Skin of body (tissue), 3 donors: ENCODE measurements at places on chromosomes 6 and 20. TPM values are rescaled to one million over a fixed set of nuclear protein-coding genes. Genes with fewer than 3 reads are reported as not detected.

GRCh38 chr6:33433544-33434191, 13.8 kb downstream of the SYNGAP1 start:
- no peak for DNase-seq

DNA sequence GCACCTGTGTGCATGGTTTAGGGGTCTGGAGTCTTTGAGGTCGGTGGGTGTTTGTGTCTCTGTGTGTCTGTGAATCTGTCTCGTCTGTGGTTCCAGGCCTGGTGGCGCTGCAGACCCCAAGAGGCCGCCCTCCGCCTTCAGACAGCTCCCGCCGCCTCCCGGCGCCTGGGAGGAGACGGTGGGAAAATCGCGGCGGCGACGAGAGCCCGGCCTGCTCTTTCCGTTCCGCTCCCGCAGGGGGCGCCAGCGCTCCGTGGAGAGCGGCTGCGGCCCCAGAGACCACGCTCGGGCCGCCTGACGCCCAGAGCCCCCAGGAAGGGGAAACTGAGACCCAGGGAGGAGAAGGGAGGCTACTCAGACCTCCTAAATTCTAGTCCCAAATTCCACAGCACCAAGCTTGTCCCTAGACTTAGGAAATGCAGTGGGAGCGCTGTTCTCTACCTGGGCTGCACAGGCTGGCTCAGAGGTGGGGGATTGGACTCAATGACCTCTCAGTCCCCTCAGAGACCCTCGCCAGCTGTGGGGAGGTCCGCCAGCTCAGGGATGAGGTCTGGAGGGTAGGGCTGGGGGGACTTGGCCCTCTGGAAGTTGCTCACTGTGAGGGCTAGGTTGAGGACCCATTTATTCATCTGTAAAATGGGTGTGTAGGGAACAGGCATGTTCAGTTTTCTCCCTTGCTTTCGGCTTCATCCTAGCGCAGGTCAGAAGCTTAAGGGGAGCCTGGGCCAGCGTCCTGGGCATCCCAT, 36.9 kb upstream of the BLCAP start:
- DNase-seq = no peak

DNA sequence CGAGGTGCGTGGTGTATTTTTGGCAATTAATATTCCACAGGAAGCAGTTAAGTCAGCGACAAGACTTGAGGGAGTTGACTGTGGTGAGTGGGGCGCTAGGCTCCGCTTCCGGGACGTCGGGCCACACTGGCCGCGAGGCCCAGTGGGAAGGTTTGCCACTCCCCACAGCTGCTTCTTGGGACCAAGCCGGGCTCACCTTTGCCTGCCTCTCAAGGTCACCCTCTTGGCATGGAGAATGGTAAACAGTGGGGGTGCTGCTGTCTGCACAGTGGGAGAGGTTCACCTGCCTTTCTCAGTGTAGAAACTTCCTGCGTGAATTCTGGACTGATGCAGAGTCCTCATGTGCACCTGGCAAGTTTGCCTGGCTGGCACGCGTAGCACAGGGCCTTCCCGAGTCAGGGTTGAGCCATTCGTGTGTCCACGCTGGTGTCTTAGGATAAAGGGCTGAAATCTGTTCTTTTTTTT, 6.4 kb downstream of the OSBPL2 start:
- DNase-seq = no peak

DNA sequence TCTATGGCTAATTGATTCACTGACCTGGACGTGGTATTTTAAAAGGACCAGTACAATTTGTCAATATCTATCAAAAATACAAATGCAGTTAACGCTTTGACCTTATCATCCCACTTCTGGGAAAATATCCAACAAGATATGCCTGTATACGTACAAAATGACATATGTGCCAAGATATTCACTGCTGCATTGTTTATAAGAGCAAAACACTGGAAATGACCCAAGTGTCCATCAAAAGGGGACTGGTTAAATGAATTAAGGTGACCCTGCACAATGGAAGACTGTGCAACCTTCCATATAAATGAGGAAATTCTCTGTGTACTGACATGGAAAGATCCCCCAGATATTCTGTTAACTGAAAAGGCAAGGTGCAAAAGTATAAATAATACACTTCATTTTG, 13.9 kb downstream of the TRAM2 start:
- DNase-seq = no peak

DNA sequence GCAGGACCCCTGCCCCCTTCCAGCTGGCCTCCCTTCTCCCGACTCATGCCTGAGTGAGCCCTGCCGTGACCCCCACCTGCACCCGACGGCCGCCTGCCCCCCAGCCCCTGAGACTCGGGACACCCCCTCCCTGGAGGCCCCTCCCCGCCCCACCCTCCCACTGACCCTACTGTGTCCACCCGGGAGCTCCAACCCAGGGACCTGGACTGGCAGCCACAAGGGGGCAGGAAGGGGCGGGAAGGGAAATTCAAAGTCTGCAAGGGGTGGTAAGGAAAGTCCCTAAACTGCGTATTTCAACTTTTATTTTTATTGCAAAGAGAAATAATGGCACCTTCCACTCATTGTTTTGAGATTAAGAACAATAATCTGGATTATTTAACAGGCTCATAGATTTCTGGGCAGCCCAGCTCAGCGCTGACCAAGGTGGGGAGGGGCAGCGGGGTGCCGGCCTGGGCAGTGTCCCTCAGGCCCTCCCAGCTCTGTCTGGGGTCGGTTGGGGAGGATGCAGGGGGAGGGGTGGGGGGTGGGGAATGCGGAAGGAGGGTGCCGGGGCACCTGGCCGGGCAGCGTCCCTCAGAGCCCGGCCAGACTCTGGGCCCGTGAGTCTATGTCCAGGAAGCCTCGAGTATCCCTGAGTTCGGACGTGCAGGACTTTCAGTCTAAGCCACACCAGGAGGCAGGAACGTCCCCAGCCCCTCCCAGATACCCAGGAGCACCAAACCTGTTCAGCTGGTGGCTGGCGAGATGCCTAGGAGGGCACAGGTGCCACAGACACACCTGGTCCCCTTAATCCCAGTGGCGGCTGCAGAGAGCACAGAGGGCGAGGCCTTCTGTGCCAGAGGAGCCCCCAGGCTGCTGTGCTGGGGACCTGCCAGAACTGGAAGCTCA, 1.3 kb upstream of the PTK6 start:
- no peak for DNase-seq

DNA sequence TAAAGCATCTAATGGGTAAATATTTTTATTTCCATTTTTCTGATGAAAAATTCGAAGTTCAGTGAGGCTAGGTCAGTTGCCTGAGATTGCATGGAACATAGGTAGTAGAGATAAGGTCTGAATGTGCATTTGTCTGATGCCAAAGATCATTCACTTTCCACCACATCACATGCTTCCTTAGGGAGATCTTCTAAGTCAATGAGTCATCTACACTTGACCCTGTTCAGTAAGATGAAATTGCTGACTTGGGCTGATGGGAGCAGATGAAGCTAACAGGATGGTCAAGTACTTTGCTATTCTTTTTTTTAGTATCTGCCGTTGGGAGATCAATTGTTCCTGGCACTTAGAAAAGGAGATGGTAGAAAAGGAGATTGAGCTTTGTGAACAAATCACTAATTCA, 511.3 kb downstream of the PHF3 start:
- DNase-seq = no peak

GRCh38 chr6:34248727-34249468, at the start of gene SMIM29:
Gene SMIM29, minus strand, starts transcription at chr6:34249006. Its CDS starts 1,215 bp downstream, at chr6:34247791.
- DNase-seq = peak; percentile 95

DNA sequence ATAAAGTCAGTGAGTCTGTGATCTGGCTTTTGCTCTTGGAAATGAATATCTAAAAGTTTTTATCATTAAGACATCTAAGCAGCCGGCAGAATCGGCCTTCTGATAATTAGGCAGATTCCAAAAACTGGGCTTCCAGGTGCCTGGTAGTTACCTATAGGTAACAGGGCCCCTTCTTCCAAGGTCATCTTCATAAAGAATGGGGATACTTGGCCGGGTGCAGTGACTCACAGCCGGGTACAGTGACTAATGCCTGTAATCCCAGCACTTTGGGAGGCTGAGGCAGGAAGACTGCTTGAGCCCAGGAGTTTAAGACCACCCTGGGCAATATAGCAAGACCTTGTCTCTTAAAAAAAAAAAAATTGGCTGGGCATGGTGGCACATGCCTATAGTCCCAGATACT, 12.9 kb upstream of the RBL1 start:
- DNase-seq = no peak

DNA sequence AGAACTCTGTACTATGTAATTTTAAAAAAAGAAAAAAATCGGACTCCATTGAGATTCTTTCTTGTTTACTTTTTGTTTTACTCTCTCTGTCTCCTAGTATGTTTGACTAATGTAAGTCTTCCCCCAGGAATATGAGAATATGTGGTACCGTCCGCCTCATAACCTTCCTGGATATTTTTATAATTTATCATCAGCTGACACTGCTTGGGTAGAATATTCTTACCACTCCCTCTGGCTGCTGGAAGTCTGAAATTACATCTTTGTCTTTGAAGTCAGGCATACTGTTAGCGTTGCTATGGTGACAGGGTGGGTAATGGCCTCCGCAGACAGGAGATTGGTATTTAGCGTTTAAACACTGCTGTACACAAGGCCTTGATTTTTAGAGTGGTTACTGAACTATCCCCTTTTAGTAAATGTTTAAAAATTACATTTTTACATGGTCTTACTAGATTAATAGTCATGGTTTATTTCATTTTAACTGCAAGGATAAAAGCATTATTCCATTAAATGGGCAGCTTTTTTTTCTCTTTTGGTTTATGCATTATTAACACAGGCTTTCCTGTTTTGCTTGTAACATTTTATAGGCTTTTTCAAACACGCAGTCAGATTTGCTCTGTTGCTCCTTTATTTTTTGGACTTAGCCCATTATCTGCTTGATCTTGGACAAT, 176.4 kb downstream of the ARID1B start:
- DNase-seq = peak; percentile 92

- no peak for DNase-seq
Observed at GRCh38 chr20:13355941-13356486, 134.9 kb downstream of the ISM1 start.

DNA sequence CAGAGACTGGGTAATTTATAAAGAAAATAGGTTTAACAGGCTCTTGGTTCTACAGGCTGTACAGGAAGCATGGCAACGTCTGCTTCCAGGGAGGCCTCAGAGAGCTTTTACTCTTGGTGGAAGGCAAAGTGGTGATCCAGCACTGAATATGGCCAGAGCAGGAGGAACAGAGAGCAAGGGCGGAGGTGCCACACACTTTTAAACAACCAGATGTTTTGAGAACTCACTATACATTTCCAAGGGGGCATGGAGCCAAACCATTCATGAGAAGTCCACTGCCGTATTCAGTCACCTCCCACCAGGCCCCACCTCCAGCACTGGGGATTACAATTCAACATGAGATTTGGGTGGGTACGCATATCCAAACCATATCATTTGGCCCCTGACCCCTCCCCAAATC, 18.7 kb downstream of the SAMD5 start:
- no peak for DNase-seq

- peak; percentile 91 for DNase-seq
Observed at GRCh38 chr6:3825851-3826581, 23.2 kb upstream of the FAM50B start.

GRCh38 chr20:9353180-9353915, 161.0 kb upstream of the LAMP5 start:
- no peak for DNase-seq

Gene BIRC7
- total RNA-seq = not detected

Gene SMLR1
- not detected for total RNA-seq

Gene ARFGEF3
- total RNA-seq = 1.1 TPM

Gene ILRUN
- 33.3 TPM for total RNA-seq

Gene CTSZ
- total RNA-seq = 58.6 TPM

Gene SLC22A16
- 2.0 TPM for total RNA-seq

Gene LIN28B
- 0.20 TPM for total RNA-seq

Gene PDYN
- not detected for total RNA-seq

Gene BNIP5
- 0.10 TPM for total RNA-seq

Gene GNMT
- 0.20 TPM for total RNA-seq
